Stimulated activated CD8-positive, alpha-beta memory T cell treated with anti-CD3 and anti-CD28 coated beads, Interleukin-15, amount 100 ng/mL, for 1 hour (primary cell): ENCODE measurements at places on chromosomes 4 and X.

- no peak for DNase-seq
These were observed 514.1 kb downstream of the IL15 start for GRCh38 chr4:142150483-142150882.

DNA sequence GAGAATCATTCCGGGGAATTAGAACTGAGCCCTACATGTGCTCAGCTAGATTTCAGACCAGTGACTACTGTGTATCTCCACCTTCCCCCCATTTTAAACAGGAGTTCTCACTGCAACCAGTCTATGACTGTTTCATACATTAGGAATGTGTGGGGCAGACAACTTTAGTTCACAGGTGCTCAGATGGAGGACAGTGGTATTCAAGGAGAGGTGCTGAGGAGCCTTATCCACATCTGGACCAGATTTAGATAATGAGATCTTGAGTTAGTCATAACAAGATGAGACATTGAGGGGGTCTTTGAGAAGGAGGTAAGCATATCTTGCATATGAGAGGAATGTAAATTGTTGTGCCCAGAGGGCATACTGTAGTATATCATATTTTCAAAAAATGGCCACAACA, 32.8 kb upstream of the RELL1 start:
- no peak for DNase-seq

- DNase-seq: no peak
These were observed 26.3 kb upstream of the CXCL6 start for GRCh38 chr4:73810191-73810590.

DNA sequence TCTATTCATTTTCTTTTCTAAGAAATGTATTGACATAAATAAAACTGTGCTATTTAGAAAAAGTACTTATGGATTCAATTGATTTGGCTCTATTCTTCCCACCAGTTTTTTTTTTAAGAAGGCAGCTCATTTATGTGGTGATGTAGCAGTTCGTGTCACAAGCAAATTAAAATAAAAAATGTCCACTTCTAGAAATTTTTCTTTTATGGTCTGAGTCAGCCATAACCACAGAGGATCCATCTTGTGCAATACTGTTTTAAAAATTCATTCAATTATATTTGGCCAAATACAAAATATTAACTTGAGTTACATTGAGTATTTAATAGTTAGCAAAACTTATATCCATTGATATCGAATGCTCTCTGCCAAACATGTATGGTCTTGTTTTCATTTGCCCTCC, 207.9 kb upstream of the FAT1 start:
- no peak for DNase-seq
